Astrocyte of the spinal cord (primary cell): ENCODE measurements at places on chromosomes 11 and 22.

DNA sequence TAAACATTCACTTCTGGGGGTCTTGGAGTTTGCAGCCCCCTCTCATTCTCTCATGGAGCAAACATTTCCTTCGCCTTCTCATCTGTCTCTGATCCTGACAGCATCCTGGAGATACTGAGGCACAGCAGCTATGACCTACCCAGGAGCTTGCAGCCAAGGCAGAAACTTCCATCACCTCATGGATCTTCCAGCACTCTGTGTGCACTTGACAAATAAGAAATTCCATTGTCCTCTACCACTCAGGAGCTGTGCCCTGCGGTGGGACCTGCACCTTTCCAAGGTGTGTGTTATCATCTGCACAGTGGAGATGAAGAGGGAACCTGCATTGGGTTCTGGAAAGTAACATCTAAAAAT, 49.1 kb downstream of the GGTLC2 start:
- no peak for DNase-seq

DNA sequence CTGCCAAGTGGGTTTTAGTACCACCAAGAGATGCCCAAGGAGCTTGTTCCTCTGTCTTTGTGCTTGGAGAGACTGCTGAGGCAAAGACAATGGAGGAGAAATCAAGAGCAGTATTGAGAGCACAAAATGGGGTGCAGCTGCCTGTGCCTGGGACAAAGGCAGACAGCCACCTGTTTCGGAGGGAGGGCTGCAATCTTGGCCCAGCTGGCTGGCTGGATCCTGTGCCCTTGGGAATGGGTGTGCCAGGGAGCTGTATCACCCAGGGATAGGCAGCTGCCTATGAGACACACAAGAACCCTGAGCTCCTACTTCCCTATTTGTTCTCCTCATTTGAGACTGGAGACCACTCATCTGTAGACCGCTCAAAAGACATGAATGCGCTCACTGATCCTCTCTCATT, 23.3 kb upstream of the CHRM4 start:
- DNase-seq, result no peak

DNA sequence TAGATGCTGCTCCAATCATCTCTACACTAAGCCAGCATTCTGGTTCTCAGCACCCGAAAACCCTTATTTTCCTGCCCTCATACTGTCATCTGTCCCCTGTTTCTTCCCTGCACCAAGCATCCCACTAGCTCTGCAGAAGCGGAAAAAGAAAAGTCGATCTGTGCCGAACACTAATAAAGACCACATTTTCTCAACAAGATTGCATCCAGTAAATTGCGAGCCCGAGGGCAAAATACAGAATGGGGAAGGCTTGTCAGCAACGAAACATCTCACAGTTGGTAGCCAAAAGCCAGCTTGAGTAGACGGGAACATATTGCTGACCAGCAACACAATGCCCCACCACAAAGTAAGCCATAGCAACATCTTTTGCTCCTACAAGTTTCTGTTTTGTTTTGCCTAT, 227.4 kb downstream of the CADM1 start:
- no peak for DNase-seq

GRCh38 chr11:112634551-112634950, 326.7 kb upstream of the NCAM1 start:
- no peak for DNase-seq

DNA sequence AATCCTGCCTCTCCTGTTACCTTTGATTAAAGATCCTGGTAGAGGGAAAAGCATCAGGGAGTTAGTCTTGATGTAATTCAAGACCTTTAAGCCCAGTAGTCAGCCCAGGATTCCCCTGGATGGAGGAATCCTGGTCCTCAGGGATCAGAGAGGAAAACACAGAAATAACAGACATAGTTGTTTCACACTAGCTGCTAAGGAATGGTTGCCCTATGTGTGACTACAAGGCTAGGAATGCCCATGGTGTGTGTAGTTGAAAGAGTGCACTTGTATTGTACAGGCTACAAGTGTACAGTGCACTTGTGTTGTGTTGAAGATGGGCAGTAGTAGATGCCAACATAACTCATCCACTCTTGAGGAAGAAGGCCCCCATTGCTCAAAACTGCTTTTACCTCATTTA, 226.8 kb downstream of the AASDHPPT start:
- peak; percentile 50 for DNase-seq

GRCh38 chr22:44192098-44192815, 11.5 kb downstream of the PARVG start:
- DNase-seq, result no peak

DNA sequence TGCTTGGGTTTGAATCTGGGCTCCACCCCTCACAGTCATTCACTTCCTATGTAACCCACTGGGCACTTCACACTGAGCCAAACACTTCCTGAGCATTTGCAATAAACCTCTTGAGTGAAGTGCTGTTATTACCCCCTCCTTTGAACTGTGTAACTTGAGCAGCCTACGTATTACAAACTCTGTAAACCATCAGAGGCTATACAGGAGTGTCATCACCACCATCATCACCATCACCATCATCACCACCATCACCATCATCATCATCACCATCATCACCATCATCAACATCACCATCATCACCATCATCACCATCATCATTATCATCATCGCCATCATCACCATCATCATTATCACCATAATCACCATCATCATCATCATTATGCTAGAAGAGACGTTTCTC, 18.4 kb downstream of the RTL6 start:
- no peak for DNase-seq

GRCh38 chr11:34624069-34624468, 3.2 kb downstream of the EHF start:
- no peak for DNase-seq

- DNase-seq, result peak; percentile 49
Observed at GRCh38 chr11:47917599-47918369, 62.6 kb upstream of the PTPRJ start.

DNA sequence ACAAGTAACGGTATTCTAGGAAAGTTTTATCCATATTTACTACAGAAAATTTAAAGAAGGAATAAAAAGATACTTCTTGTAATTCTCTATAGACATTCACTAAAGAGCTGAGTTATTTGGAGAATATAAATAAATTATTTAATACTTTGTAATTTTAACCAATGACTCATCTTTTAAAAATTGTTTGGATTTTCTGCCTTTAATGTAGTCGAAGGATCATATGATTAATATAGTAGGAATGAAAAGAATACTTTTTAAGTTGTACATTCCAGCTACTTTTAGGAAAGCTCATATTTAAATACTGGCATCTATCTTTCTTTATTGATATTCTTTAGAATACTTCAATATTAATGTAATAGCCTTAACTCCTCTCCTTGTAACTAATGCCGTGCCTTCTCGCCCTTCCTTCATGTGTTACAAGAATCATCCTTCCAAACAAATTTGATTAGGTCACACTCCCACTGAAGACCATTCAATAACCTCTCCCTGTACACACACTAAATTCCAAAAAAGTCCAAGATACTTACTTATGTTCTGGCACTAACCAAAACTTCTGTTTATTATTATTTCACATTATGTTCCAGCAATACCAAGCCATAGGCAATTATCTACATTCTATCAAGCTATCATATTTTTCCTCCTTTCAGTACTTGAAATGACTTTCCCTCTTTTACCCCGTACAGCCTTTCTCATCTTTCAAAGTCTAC, 501.9 kb downstream of the CNTN5 start:
- peak; percentile 53 for DNase-seq

DNA sequence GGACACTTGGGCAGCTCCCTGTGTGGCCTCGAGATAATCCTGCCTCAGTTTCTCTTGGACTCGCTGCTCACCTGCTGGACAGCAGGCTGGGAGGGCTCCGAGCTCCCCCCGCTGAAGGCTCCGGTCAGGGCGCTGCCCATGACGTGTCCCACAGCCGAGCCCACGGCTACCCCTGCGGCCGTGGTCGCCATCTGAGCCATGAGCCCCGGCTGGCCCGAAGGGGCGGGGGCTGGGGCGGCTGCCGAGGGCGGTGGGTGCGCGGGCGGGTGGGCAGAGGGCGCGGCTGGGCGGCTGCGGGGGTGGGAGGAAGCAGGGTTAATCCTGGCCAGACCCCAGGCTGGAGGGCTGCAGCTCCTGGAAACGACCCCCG, 484 bp downstream of the CHCHD10 start:
- DNase-seq, result no peak

- DNase-seq, result no peak
Observed at GRCh38 chr11:67002297-67002913, 20.5 kb upstream of the SYT12 start.

GRCh38 chr11:73117071-73117470, 25.0 kb downstream of the FCHSD2 start:
- no peak for DNase-seq

DNA sequence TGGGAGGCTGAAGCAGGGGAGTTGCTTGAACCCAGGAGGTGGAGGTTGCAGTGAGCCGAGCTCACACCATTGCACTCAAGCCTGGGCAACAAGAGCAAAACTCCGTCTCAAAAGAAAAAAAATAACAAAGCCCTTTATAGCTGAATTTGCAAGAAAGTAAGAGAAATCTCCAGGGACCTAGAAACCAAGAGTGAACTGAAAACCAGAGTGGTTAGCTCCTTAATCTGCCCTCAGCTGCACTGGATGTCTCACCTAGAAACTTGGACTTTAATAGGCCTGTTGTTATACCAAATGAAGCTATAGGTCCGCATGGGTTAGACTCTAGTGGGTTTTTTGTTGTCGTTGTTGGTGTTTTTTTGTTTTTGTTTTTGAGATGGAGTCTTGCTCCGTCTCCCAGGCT, 4.1 kb downstream of the NEU3 start:
- DNase-seq, result no peak

DNA sequence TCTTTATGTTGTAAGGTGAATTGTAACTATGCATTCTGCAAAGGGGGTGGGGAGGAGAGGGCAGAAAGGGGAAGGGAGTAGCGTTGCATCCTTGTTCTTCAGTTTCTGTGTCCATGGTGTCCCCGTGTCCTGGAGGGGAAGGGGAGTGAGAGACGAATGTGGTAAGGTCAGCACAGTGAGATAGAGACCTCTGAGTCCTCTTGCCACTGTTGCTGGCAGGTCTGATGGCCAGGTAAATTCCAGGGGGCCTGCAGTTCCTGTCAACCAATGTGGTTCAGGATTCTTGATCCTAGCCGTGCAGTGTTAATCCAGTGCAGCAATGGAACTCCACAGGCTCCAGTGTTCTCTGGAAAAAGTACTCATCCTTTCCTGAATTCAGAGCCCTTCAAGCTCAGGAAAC, 14.6 kb upstream of the ADSL start:
- no peak for DNase-seq

GRCh38 chr11:92391364-92391763, 166.7 kb downstream of the FAT3 start:
- no peak for DNase-seq

GRCh38 chr11:60825790-60826189, 16.1 kb upstream of the CCDC86 start:
- DNase-seq, result no peak

- no peak for DNase-seq
Observed at GRCh38 chr11:59862252-59862651, 4.0 kb downstream of the TCN1 start.

DNA sequence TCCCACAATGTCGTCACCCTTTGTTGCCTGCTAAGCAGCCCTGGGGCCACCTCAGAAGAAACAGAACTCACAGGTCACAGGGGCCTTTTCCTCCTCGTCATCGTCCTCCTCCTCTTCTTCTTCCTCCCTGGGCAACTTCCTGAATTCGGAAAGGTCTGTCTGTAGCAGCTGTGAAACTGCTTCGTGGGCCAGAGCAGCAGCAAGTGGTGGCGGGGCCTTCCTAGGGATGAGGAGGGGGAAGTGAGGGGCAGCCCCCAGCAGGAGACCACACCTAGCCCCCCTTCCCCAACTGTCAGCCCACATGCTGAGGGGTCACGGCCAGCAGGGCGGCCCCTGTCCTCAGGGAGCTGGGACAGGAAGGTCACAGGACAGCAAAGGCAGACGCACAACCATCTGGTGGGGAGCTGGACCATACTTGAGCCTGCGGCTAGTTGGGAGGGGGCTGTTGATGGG, 13.2 kb downstream of the PPM1F start:
- no peak for DNase-seq

DNA sequence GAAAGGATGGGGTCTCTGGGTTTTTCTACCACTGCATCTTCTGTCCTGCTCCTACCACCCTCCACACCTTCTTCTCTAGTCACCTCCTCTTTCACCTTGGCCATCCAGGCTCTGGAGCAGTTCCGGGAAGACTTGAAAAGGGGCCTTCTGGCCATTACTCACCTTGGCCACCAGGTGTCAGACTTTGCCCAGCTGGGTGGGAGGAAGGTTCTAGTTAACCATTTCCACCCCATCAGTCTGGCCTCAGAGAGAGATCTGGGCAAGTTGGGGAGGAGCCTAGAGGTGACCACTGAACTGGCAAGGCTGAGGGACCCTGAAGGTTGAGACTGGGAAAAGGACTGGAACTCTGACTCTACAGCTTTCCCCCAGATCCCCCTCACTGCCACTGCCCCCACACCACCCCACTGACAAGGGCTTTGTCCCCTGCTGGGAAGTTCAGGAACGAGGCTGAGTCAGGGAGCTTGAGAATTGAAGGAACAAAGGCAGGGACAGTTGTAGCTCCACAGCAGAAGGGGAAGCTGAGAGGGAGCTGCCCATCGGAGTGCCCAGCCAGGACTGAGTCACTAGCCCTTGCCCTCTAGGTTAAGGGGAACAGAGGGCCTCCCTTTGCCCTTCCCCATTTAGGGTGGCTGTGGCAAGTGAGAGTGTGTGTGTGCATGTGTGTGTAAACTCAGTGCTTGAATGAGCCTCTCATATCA, 3.7 kb upstream of the POLD4 start:
- peak; percentile 83 for DNase-seq

- DNase-seq, result no peak
Observed at GRCh38 chr11:116828632-116829524, 829 bp upstream of the APOC3 start.

DNA sequence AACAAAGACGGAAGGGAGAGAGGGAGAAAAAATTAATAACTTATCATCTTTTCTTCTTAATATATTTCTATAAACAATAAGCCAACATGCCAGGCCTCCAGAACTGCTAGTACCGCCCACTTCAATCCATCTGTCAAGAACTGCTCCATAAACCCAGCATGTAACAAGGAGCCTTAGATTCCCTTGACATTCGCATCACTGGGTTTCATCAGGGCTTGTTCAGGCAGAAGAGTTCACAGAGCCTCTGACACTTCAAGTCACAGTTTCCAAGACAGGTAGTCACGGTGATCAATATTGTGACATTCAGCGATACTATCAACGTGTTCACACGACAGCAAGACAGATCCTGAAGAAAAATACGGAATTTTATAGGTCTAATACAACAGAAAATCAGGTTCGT, 61.7 kb downstream of the LARGE2 start:
- no peak for DNase-seq

GRCh38 chr11:26078231-26078821, 253.6 kb upstream of the ANO3 start:
- DNase-seq, result peak; percentile 5

DNA sequence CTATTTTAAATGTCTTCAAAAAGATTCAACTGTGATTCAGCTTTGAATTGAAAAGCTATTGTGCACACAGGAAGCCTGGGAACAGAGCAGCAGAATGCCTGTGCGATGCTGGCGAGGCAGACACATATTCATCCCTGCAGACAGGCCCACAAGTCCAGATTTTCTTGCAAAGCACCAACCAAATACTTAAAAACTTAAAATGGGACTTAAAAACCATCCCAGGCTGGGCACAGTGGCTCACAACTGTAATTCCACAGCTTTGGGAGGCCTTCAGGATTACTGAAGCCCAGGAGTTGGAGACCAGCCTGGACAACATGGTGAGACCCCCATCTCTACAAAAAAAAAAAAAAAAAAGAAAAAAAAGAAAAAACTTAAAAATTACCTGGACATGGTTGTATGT, 122.6 kb upstream of the SERPIND1 start:
- DNase-seq, result no peak
